ENCODE measurements at places on chromosomes 4 and X. TPM values are rescaled to one million over a fixed set of nuclear protein-coding genes. Genes with fewer than 3 reads are reported as not detected.

- H3K4me3 ChIP-seq, result no peak overlapping the region
- no peaks in the 10 kb centered on the region for H3K27me3 ChIP-seq
- DNase-seq, result no peak
- H3K4me1 ChIP-seq, result no peaks in the 10 kb centered on the region
- no peaks in the 10 kb centered on the region for H3K36me3 ChIP-seq
- no peak overlapping the region for H3K27ac ChIP-seq
These were observed 158.6 kb downstream of the STPG2 start for GRCh38 chr4:97984545-97985131.

Gene GJB1
- 22.4 TPM for total RNA-seq

Gene CXorf38
- 19.3 TPM for total RNA-seq

DNA sequence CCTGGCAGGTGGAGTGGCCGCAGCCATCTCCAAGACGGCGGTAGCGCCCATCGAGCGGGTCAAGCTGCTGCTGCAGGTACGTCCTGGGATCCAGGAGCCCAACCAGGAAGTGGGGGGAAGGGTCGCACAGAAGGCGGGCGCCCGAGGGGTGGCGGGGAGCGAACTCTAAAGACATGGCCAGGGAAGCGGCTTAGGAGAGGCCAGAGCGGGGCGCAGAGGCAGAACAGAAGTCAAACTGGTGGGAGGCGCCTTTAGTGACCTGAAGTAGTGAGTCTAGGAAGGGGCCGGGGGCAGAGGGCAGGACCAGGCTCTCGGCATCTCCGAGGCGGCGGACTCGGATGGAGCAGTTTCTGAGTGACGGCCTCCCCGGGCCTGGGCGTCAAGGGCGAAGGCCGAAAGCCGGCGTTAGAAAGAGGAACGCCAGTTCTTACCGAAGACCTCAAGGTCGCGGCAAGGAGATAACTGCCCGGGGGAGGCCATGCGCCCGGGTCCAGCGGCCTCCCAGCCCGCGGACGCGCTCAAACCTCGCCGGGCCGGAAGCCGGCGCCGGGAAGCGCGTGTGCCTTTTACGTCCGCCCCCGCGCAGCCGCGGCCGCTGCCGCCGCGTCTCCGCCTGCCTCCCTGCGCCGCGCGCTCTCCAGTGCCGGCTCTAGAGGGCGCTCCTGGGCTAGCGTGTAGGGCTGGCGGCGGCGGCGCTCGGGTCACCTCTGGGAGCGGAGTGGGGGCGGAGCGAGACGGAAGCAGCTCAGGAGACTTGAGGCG, 488 bp downstream of the SLC25A5 start:
- peak; percentile 88 for DNase-seq
- peaks cover 14% of the 10 kb centered on the region for H3K4me1 ChIP-seq
- no peaks in the 10 kb centered on the region for H3K27me3 ChIP-seq
- H3K36me3 ChIP-seq, result peaks cover 3% of the 10 kb centered on the region
- peak overlapping the region; percentile 70 for H3K4me3 ChIP-seq

GRCh38 chr4:125705681-125706080, 390.9 kb downstream of the FAT4 start:
- H3K4me3 ChIP-seq, result no peak overlapping the region
- no peaks in the 10 kb centered on the region for H3K4me1 ChIP-seq
- H3K27ac ChIP-seq, result no peak overlapping the region
- H3K27me3 ChIP-seq, result no peaks in the 10 kb centered on the region
- no peaks in the 10 kb centered on the region for H3K36me3 ChIP-seq
- DNase-seq, result no peak

Gene S100P
- total RNA-seq, result not detected

DNA sequence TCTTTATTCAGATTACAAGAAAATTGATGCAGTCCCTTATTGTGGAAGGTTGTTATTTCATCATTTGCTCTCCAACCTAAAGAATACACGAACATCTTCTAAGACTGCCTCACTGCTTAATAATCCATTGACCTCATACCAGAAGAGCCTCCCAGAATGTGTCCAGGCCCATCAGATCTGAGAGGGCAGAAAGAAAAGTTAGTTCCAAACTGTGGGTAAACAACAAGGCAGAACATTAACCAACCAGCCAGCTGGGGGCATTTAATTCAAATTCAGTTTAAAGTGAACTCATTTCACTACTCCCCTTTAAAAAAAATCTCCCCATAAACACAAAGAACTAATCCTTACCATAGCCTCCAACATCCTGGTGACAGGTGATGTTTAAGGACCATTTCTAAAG, 13.8 kb downstream of the GPC4 start:
- peaks cover 2% of the 10 kb centered on the region for H3K4me1 ChIP-seq
- no peak overlapping the region for H3K4me3 ChIP-seq
- H3K27me3 ChIP-seq, result no peaks in the 10 kb centered on the region
- no peak overlapping the region for H3K27ac ChIP-seq
- DNase-seq, result no peak
- no peaks in the 10 kb centered on the region for H3K36me3 ChIP-seq

- DNase-seq, result peak; percentile 21
- H3K27me3 ChIP-seq, result no peaks in the 10 kb centered on the region
- H3K36me3 ChIP-seq, result no peaks in the 10 kb centered on the region
- no peak overlapping the region for H3K27ac ChIP-seq
- H3K4me1 ChIP-seq, result no peaks in the 10 kb centered on the region
These were observed 65.9 kb downstream of the VEGFC start for GRCh38 chr4:176726803-176727202.

Gene PPA2
- 84.9 TPM for total RNA-seq

DNA sequence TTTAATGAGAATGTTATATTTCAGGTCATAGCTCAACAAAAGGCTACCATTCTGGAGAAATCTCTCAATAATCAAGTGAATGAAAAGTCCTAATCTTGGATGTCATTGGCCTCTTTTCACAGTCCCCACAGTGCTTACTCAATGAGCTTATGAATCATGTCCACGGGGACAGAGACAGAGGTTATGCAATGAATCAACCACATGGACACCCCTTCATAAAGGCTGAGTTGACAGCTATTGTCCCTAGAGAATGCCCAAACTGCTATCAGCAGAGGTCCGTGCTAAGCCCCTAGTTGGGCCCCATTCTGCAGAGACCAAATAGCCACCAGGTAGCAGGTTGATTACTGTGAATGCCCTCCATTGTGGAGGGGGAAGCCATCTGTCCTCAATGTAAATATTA, 158.1 kb downstream of the LHFPL1 start:
- H3K27me3 ChIP-seq, result no peaks in the 10 kb centered on the region
- DNase-seq, result no peak
- no peaks in the 10 kb centered on the region for H3K36me3 ChIP-seq
- no peak overlapping the region for H3K4me3 ChIP-seq
- no peak overlapping the region for H3K27ac ChIP-seq

- no peak overlapping the region for H3K4me3 ChIP-seq
- peaks cover 13% of the 10 kb centered on the region for H3K4me1 ChIP-seq
- no peaks in the 10 kb centered on the region for H3K27me3 ChIP-seq
- no peaks in the 10 kb centered on the region for H3K36me3 ChIP-seq
- no peak for DNase-seq
These were observed 2.4 kb downstream of the DNAJB14 start for GRCh38 chr4:99943904-99944437.

- H3K36me3 ChIP-seq, result no peaks in the 10 kb centered on the region
- peak overlapping the region; percentile 72 for H3K4me3 ChIP-seq
- H3K27me3 ChIP-seq, result no peaks in the 10 kb centered on the region
- peak; percentile 93 for DNase-seq
- H3K4me1 ChIP-seq, result peaks cover 8% of the 10 kb centered on the region
- H3K27ac ChIP-seq, result peak overlapping the region; percentile 96
These were observed 115.1 kb downstream of the RBM47 start for GRCh38 chr4:40514497-40514951.

GRCh38 chr4:74374561-74375327, 9.8 kb downstream of the EREG start:
- no peaks in the 10 kb centered on the region for H3K27me3 ChIP-seq
- H3K27ac ChIP-seq, result no peak overlapping the region
- no peaks in the 10 kb centered on the region for H3K36me3 ChIP-seq
- no peaks in the 10 kb centered on the region for H3K4me1 ChIP-seq
- H3K4me3 ChIP-seq, result no peak overlapping the region
- no peak for DNase-seq

Gene SPARCL1
- total RNA-seq, result 322 TPM

- no peaks in the 10 kb centered on the region for H3K27me3 ChIP-seq
- DNase-seq, result no peak
- no peaks in the 10 kb centered on the region for H3K36me3 ChIP-seq
- no peaks in the 10 kb centered on the region for H3K4me1 ChIP-seq
These were observed 1338.0 kb downstream of the FSTL5 start for GRCh38 chr4:160825644-160826338.

GRCh38 chr4:91319556-91320268, 984.1 kb upstream of the GRID2 start:
- no peaks in the 10 kb centered on the region for H3K36me3 ChIP-seq
- no peak for DNase-seq
- H3K4me1 ChIP-seq, result no peaks in the 10 kb centered on the region
- no peak overlapping the region for H3K27ac ChIP-seq

DNA sequence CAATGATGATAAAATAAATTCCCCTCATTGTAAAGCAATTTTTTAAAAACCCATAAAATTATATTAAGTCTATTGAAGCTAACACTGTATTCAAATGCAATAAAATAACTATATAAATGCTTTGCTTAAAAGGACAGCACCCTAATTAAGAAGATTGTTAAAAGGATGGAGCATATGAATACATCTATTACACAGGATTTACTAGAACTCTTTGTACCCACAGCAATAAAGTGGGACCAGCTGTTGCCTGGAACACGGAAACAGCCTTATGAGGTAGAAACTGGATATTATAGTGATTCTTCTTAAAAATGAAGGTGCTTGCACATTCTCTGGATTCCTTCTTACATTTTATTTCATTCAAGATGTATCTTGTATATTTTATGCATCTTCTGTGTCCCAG, 298.7 kb upstream of the KLF3 start:
- H3K36me3 ChIP-seq, result no peaks in the 10 kb centered on the region
- peaks cover 6% of the 10 kb centered on the region for H3K4me1 ChIP-seq
- H3K4me3 ChIP-seq, result no peak overlapping the region
- no peaks in the 10 kb centered on the region for H3K27me3 ChIP-seq

DNA sequence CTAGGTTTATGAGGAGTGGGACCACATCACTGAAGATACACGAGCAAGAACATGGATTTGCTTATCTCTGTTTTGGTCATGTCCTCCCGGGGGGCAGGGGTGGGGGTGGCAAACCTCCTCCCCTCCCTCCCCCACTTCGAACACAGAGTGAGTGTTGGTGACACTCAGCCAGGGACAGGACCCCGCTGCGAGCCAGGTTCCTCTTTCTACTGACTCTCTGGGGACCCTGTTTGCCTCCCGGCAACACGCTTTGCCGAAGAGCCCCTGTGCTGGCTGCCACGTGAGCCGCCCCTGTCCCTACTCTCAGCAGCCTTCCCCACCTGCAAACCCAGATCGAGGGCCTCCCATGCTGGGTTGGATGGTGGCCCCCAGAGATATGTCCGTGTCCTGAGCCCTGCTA, 34.7 kb downstream of the P2RY8 start:
- no peaks in the 10 kb centered on the region for H3K36me3 ChIP-seq
- no peaks in the 10 kb centered on the region for H3K4me1 ChIP-seq
- no peaks in the 10 kb centered on the region for H3K27me3 ChIP-seq
- H3K27ac ChIP-seq, result peak overlapping the region; percentile 53
- no peak for DNase-seq

DNA sequence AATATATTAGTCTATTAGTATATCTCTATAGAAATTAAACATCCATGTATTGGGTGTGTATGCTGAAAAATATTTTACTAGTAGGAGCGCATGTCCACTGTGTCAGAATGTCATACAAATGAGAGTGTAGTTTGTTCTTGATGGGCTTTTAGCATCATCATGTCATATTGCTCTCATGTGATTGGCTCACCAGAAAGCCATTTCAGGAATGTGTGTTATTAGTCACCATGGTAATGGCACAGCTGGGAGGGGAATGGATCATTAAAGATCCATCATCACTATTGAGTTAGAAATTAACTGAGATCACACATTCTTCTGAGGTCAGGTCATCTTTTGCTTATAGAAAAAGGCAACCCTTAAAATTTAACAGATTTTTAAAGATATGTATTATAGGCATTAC, 77.3 kb downstream of the PHEX start:
- DNase-seq, result no peak
- peaks cover 2% of the 10 kb centered on the region for H3K27me3 ChIP-seq
- H3K27ac ChIP-seq, result no peak overlapping the region
- H3K4me1 ChIP-seq, result no peaks in the 10 kb centered on the region
- no peak overlapping the region for H3K4me3 ChIP-seq
- no peaks in the 10 kb centered on the region for H3K36me3 ChIP-seq

DNA sequence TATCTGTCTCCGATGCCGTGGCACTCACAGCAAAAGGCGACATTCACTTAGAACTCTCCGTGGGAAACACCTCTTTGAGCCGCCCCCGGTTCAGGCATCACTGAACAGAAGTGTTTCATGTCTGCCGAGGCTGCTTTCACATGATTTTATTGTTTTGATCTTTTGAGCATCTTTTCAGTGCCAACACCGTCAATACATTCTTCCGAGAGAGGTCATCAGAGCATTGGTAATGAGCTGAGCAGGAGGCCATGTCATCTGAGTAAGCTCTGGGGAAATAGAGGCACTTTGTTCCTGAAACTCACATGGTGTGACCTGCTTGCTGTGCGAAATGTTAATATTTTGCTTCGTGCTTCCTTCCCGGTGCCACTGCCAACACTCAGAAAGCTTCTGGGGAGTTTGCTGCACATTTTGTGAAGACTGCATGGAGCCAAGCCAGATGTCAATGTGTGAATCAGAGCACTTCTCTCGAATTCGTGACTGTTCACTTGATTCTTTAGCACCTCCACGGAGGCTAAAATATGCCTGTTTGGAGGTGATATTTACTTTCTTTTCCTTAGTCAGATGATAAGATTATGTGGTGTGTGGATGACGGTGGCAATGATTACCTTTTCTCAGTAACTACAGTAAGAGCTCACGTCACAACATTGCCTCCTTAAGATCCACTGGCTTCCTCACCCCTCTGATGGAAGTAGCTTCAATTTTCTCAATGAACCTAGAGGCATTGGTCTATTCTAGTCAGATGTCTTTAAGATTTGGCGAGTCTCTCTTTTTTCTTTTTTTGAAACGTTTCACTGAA, 222.3 kb upstream of the HS3ST1 start:
- no peak overlapping the region for H3K27ac ChIP-seq
- no peaks in the 10 kb centered on the region for H3K4me1 ChIP-seq
- peak overlapping the region; percentile 57 for H3K4me3 ChIP-seq
- H3K36me3 ChIP-seq, result no peaks in the 10 kb centered on the region
- DNase-seq, result peak; percentile 76

- H3K4me1 ChIP-seq, result no peaks in the 10 kb centered on the region
- no peaks in the 10 kb centered on the region for H3K27me3 ChIP-seq
- DNase-seq, result no peak
- no peak overlapping the region for H3K27ac ChIP-seq
These were observed 86.9 kb upstream of the PSAPL1 start for GRCh38 chr4:7521666-7522065.

Gene ATP1B4
- not detected for total RNA-seq

Gene DKK2
- total RNA-seq, result 0.22 TPM

- H3K27ac ChIP-seq, result no peak overlapping the region
- no peak overlapping the region for H3K4me3 ChIP-seq
- no peak for DNase-seq
- no peaks in the 10 kb centered on the region for H3K4me1 ChIP-seq
- H3K27me3 ChIP-seq, result no peaks in the 10 kb centered on the region
- H3K36me3 ChIP-seq, result no peaks in the 10 kb centered on the region
These were observed 247.0 kb downstream of the BANK1 start for GRCh38 chr4:102037566-102037965.
